ENCODE measurements at places on chromosomes 3 and 15. TPM values are rescaled to one million over a fixed set of nuclear protein-coding genes. Genes with fewer than 3 reads are reported as not detected.

The SLC2A2 gene
- not detected for total RNA-seq

DNA sequence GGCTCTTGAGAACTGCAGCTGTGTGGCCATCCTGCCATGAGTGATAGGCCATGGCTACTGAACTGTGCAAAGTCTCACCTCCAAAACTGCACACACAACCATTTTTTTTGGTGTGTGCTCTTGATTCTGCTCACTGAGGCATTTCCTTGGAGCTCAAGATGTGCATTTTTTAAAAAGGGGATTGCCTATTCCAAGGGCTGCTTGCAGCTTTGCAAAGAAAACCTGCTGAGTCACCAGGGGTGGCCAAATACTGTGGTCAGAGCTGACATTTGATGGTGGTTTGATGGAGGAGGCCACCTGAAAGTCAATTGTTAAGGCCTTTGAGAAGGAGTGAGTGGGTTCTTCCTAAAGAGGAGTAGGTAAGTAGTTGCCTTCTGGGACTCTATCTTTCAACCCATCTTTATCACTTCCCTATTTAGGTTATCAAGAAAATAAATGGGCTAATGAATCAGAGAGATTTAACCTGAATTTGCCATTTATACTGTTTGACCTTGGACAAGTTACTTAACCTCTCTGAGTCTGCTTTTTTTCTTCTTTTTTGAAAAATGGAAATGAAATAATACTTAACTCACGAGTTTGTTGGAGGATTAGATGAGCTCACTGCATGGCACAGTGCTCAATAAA lies 87.9 kb downstream of the CHST2 start:
- H3K27ac ChIP-seq: no peak overlapping the region
- no peaks in the 10 kb centered on the region for H3K4me1 ChIP-seq
- DNase-seq: no peak
- H3K27me3 ChIP-seq: no peaks in the 10 kb centered on the region
- no peak overlapping the region for H3K4me3 ChIP-seq

GRCh38 chr3:20194793-20195460 lies 8.9 kb upstream of the SGO1 start:
- H3K36me3 ChIP-seq: no peaks in the 10 kb centered on the region
- H3K27ac ChIP-seq: no peak overlapping the region
- no peak for DNase-seq
- no peaks in the 10 kb centered on the region for H3K4me1 ChIP-seq

DNA sequence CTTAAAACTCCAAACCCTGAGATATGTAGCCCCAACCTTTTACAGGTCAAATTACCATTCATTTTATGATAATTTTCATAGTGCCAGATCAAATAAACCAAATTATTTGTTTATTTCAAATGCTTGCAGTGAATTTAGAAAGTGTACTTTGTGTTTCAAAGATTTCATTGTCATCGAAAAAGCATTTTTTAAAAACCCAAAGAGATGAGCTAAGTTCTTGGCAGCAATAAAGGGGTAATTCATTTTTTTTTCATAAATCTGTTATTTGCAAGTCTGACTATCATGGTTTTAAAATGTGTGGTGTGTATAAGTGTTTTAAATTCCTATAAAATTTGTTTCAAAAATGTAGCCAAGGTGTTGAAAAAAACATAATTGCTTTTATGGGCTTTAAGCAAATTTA lies 17.2 kb downstream of the PTX3 start:
- DNase-seq: no peak
- no peaks in the 10 kb centered on the region for H3K36me3 ChIP-seq
- no peaks in the 10 kb centered on the region for H3K27me3 ChIP-seq
- no peak overlapping the region for H3K27ac ChIP-seq
- H3K4me1 ChIP-seq: no peaks in the 10 kb centered on the region

GRCh38 chr3:171954690-171955383 lies 84.5 kb upstream of the FNDC3B start:
- H3K27me3 ChIP-seq: peaks cover under 1% of the 10 kb centered on the region
- no peak for DNase-seq
- H3K36me3 ChIP-seq: no peaks in the 10 kb centered on the region
- no peaks in the 10 kb centered on the region for H3K4me1 ChIP-seq
- no peak overlapping the region for H3K4me3 ChIP-seq
- no peak overlapping the region for H3K27ac ChIP-seq

GRCh38 chr3:104080088-104080626 lies 1286.6 kb upstream of the ALCAM start:
- H3K27ac ChIP-seq: no peak overlapping the region
- DNase-seq: no peak
- no peaks in the 10 kb centered on the region for H3K36me3 ChIP-seq
- no peaks in the 10 kb centered on the region for H3K27me3 ChIP-seq
- H3K4me3 ChIP-seq: no peak overlapping the region

- H3K27ac ChIP-seq: no peak overlapping the region
- H3K36me3 ChIP-seq: no peaks in the 10 kb centered on the region
- H3K27me3 ChIP-seq: no peaks in the 10 kb centered on the region
- H3K4me3 ChIP-seq: no peak overlapping the region
- H3K4me1 ChIP-seq: no peaks in the 10 kb centered on the region
- no peak for DNase-seq
These were observed 231.9 kb downstream of the NSUN3 start for GRCh38 chr3:94294806-94295205.

GRCh38 chr15:78194568-78194925 lies 39.8 kb downstream of the ACSBG1 start:
- no peaks in the 10 kb centered on the region for H3K4me1 ChIP-seq
- H3K27me3 ChIP-seq: no peaks in the 10 kb centered on the region
- no peak overlapping the region for H3K27ac ChIP-seq

DNA sequence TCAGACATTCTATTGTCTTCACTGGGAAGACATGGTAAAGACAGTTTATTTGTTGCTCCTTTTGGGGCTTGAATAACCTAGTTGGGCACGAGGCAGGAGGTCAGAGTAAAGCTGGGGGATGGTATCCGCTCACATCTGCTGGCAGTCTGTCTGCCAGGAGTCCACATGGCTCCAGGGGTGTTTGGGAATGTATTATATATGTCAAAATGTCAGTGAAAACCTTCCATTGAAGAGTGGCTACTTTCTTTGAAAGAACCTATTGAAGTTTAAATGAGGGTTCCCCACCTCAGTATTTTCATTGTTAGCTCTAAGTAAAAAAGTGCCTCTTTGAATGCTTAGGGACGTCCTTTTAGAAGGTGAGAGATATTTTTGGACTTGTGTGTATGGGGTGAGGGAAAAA lies 68.4 kb downstream of the CLDN11 start:
- H3K4me1 ChIP-seq: no peaks in the 10 kb centered on the region
- no peak overlapping the region for H3K4me3 ChIP-seq
- H3K27ac ChIP-seq: no peak overlapping the region
- no peaks in the 10 kb centered on the region for H3K36me3 ChIP-seq

- no peak overlapping the region for H3K27ac ChIP-seq
- H3K4me3 ChIP-seq: no peak overlapping the region
- H3K4me1 ChIP-seq: no peaks in the 10 kb centered on the region
- peaks cover 2% of the 10 kb centered on the region for H3K27me3 ChIP-seq
These were observed 27.4 kb upstream of the GOLM2 start for GRCh38 chr15:44261007-44261706.

The NUTM1 gene
- total RNA-seq: not detected

- peak overlapping the region; percentile 21 for H3K4me3 ChIP-seq
- no peak for DNase-seq
- peaks cover 3% of the 10 kb centered on the region for H3K36me3 ChIP-seq
- H3K4me1 ChIP-seq: peaks cover 40% of the 10 kb centered on the region
These were observed 7.7 kb downstream of the RAF1 start for GRCh38 chr3:12656193-12656592.

GRCh38 chr15:36841193-36841592 lies 259.2 kb downstream of the MEIS2 start:
- no peaks in the 10 kb centered on the region for H3K36me3 ChIP-seq
- H3K27ac ChIP-seq: no peak overlapping the region
- H3K4me3 ChIP-seq: no peak overlapping the region
- H3K4me1 ChIP-seq: no peaks in the 10 kb centered on the region

DNA sequence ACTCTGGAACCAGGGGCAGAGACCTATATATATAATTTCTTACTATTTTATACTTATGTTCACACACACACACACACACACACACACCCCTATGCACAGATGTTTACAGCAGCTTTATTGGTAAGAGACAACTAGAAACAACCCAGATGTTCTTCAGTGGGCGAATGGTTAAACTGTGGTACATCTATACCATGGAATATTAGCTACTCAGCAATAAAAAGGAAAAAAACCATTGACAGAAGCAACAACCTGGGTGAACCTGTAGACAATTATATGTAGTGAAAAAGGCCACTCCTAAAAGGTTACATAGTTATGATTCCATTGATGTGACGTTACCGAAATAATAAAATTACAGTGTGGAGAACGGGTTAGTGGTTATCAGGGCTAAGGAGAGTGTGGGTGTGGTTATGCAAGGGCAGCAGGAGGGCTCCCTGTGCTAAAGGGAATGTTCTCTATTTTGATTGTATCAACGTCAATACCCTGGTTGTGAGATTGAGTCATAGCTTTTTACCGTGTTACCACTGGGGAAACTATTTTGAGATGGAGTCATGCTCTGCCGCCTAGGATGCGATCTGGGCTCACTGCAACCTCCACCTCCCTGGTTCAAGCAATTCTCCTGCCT lies 85.5 kb downstream of the FLNB start:
- H3K27me3 ChIP-seq: no peaks in the 10 kb centered on the region
- H3K4me1 ChIP-seq: no peaks in the 10 kb centered on the region
- H3K4me3 ChIP-seq: no peak overlapping the region
- DNase-seq: no peak
- no peak overlapping the region for H3K27ac ChIP-seq
- H3K36me3 ChIP-seq: peaks cover 19% of the 10 kb centered on the region

All from CD4-positive, CD25-positive, alpha-beta regulatory T cell (primary cell).